Stimulated activated CD8-positive, alpha-beta memory T cell treated with anti-CD3 and anti-CD28 coated beads, Interleukin-15, amount 100 ng/mL, for 4 hours (primary cell): ENCODE measurements at places on chromosomes 12 and 14.

- DNase-seq: no peak
Measured at GRCh38 chr12:16359512-16360491, 12.4 kb downstream of the MGST1 start.

- no peak for DNase-seq
Measured at GRCh38 chr12:89899651-89900050, 191.0 kb upstream of the ATP2B1 start.

GRCh38 chr14:68905107-68905895 lies 73.8 kb downstream of the ACTN1 start:
- DNase-seq: no peak

DNA sequence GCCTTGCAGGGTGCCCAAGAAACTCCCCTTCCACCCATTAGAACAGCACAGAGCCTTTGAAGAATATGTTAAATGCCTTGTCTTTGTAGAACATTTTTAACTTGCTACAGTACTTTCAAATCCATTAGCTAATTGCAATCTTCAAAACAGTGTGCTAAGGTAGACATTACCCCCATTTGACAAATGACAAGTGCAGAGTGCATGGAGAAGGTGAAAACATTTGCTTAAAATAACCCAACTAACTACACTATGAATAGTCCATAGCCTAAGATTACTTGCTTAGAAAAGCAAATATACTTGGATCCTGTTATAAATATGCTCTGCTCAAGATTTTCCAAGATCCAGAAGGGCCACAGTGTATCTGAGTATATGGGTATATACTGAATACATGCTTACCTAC lies 87.0 kb upstream of the G2E3 start:
- no peak for DNase-seq

DNA sequence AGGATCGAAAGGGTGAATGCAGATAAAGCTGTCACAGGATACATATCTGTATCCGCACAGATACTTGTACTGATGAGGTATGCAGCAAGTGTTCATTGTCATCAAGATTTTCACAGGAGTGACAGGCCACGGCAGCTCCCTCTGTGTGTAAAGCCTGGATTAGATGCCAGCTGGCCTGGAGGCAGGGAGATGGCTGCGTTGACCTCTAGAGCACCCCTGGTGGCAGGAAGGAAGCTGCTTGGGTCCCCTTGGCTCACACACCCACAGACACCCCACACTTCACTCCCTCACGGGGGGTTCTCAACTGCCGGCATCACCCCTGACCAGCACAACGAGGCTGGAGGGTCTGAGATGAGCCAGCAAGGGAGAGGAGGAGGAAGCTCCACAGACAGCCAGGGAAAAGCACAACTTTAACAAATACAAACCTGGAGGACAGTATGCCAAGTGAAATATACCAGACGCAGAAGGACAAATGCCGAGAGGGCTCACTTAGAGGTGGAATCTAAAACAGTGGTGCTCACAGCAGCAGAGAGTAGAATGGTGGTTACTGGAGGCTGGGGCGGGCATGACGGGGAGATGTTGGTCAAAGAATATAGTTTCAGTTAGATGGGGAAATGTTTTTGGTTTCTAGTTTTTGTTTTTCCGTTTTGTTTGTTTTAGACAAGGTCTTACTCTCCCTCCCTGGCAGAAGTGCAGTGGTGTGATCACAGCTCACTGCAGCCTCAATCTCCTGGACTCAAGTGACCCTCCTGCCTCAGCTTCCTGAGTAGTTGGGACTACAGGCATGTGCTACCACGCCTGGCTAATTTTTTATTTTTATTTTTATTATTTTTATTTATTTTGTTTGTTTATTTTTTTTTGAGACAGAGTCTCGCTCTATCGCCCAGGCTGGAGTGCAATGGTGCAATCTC lies 45.7 kb downstream of the TEAD4 start:
- no peak for DNase-seq

DNA sequence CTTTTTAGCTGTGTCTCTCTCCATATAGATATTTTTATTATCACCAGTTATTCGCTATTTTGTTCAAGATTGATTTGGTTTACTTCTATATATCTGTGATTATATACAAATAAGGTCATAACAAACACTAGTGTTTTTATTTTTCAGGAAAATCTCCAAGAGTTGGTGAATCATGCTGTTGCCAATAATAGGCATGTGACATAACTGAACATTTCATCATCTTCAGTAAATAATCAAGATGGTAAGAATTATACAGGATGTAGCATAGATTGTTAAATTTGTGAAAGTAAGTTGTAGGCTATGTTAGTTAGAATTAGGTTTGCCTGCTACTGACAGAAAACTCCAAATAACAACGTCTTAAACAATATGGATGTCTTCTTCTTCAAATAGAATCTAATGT lies 240.9 kb upstream of the PDE3A start:
- no peak for DNase-seq

DNA sequence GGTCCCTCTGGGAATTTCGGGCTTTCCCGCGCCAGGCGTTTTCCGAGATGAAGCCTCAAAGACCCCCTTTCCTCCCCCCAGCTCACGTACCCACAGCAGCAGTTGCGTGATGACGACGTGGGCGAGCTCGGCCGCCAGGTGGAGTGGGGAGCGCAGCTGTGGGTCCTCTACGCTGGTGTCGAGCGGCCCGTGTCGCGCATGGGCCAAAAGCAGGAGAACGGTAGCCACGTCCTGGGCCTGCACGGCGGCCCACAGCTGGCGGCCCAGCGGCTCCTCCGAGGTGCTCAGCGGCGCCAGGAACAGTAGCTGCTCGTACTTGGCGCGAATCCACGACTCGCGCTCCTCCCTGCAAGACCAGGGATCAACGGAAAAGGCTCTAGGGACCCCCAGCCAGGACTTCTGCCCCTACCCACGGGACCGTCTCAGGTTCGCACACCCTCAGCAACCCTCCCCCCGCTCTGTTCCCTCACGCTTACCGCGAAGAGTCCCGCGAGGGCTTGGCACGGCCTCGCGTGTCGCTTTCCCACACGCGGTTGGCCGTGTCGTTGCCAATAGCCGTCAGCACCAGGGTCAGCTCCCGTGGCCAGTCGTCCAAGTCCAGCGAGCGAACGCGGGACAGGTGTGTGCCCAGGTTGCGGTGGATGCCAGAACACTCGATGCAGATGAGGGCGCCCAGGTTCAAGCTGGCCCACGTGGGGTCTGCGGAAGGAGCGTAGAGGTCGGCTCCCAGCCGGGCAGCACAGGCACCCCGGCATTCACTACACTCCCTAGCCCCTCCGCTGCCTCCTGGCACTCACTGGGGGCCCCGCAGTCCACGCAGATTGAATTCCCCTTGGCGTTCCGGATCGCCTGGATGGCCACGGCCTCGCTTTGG lies 11.4 kb downstream of the AGAP2 start:
- no peak for DNase-seq

- DNase-seq: no peak
Measured at GRCh38 chr14:51836417-51836816, 24.0 kb upstream of the GNG2 start.

DNA sequence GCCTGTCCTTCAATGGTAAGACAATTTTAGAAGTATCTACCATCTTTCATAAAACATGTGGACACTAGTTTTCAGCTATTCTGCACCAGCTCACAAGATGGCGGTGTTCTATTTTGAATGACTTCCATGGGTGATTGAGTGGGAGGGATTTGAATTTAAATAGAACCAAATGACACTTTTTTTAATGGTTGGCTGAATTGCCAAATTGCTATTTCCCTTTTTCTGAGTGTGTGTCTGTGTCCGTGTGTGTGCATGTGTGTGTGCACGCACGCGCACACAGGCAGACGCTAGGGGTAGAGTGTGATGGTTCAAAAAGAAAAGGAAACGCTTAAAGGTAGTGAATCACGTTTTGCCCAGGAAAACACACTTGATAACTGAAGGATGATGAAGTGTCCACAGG lies 362.6 kb downstream of the DAD1 start:
- DNase-seq: no peak
